ENCODE measurements at places on chromosomes 3 and 15. TPM values are rescaled to one million over a fixed set of nuclear protein-coding genes. Genes with fewer than 3 reads are reported as not detected.

The CIB2 gene
- 12.1 TPM for total RNA-seq

DNA sequence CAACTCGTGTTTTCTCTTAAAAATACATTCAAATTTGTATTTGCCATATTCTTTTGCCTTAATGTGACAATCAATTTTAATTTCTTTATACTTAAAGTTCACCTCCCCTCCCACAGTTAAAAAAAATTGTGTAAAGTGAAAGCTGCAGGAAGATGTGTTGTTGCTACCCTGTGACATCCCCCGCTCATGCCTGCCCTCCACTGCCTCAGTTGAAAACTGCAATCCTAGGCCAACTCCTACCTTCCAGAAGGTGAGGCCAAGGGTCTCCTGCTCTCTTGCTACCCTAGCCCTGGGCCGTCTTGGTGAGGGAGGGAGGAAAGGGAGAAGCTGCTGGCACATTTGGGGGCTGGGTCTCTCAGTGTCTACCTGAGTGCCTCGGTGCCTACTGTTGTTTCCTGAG is 57.0 kb upstream of the CMTM7 start:
- no peak for DNase-seq

DNA sequence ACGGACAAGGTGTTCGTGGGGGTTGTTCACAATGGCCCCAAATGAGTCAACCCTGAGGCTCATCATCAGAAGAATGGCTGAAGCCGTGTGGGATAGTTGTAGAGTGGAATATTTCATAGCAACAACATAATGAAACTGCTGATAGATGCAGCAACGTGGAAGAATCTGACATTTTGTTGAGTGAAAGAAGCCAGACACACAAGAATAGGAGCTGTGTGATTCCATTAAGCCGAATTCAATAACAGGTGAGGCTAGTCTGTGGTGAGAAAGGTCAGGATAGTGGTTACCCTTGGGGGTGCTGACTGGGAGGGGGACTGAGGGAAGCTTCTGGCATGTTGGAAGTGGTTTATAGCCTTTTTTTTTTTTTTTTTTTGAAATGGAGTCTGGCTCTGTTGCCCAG is 144.0 kb downstream of the SMAD6 start:
- no peak for DNase-seq

- no peak for DNase-seq
These were observed 79.4 kb downstream of the LPP start for GRCh38 chr3:188233320-188233719.

The CD96 gene
- total RNA-seq = 0.10 TPM

The ZNF502 gene
- total RNA-seq = 10.5 TPM

DNA sequence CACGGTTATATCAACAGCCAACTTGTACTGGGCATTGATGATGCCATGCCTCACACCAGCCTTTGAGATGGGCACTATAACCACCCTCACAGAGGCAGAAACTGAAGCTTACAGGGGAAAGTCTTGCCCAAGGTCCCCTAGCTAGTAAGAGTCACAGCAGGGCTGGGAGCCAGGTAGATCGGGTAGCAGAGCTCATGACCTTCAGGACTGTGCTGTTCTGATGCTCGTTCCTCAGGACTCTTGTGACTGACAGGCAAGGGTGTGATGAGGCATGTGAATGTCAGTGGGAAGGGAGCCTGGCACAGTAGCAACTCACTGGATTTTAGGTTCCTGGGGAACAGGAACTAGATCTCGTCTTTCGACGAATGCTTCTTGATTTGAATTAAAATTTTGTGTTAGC is 65.7 kb downstream of the RLBP1 start:
- no peak for DNase-seq

DNA sequence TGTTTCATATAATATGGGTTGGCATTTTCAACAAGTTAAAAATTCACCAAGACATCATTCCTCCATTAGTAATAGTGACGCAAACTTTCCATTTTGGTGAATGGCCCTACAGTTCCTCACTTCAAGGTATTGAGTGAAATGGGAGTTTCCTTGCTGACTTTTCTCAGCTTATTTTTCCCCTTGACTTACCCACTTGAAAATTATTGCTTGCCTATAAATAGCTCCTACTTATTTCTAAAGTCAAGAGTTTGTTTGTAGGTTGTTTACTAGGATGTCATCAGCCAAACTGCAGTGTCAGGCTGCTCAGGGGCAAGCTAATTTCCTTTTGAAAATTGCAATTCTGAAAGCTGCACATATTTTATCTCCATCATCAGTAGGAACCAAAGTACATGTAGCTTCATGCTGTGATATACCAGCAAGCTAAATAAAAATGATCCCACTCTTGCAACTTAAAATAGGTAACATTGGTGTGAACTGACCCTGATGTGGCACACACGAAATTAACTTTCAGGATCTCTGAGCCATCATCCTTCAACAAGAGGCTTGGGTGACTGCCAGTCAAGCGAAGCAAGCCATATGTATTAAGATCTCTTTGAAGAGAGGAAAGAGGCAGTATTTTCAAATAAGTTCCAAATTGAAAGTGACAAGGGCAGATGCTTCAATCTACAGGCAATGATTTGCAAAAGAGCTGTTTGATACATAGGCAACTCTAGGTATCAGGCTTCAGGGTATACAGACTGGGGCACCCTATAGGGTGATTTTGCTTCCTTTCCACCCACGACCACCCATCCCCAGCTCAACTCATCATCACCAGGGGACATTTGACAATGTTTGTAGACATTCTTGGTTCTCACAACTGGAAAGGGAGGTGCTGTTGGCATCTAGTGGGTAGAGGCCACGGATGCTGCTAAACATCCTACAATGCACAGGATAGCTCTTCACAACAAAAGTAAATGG is 66.8 kb upstream of the RASGRP1 start:
- no peak for DNase-seq
